PC-3 (cell line): ENCODE measurements at places on chromosomes 7 and 10. TPM values are rescaled to one million over a fixed set of nuclear protein-coding genes. Genes with fewer than 3 reads are reported as not detected.

DNA sequence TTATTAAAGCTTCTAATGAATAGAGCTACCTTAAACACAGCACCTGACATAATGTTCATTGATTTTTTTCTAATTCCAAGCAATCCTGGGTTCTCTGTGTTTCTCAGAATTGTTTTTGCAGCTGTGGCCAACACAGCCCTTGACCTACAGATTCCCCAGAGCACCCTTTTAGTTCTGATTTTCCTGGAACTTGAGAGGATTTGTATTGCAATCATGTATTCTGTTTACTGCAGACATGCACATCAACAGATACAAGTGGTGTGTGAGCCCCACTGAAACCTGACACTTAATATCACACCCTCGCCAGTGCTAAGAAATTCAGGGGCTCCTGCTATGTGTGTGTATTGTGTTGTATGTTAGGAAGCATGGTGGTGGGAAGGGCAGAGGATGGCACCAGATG is 344.2 kb upstream of the POM121L12 start:
- no peak for DNase-seq

GRCh38 chr10:122282253-122282671 is 11.2 kb downstream of the BTBD16 start:
- DNase-seq = peak; percentile 50

Gene NME8
- total RNA-seq = not detected in 2 replicates

GRCh38 chr7:40599836-40600235 is 465.0 kb downstream of the SUGCT start:
- DNase-seq = no peak

- DNase-seq = no peak
These were observed 134.4 kb upstream of the SAMD8 start for GRCh38 chr10:74977072-74977471.

Gene EXOC6
- total RNA-seq = 5.5 and 5.7 TPM in 2 replicates

Gene GTPBP10
- 13.0 and 23.5 TPM in 2 replicates for total RNA-seq

GRCh38 chr10:22710139-22710745 is 4.1 kb downstream of the PIP4K2A start:
- no peak for DNase-seq

Gene ATOH7
- 1.1 TPM in 1 of 2 replicates, not detected in the other for total RNA-seq

- DNase-seq = no peak
These were observed 59.1 kb upstream of the INPP5A start for GRCh38 chr10:132478341-132479023.

DNA sequence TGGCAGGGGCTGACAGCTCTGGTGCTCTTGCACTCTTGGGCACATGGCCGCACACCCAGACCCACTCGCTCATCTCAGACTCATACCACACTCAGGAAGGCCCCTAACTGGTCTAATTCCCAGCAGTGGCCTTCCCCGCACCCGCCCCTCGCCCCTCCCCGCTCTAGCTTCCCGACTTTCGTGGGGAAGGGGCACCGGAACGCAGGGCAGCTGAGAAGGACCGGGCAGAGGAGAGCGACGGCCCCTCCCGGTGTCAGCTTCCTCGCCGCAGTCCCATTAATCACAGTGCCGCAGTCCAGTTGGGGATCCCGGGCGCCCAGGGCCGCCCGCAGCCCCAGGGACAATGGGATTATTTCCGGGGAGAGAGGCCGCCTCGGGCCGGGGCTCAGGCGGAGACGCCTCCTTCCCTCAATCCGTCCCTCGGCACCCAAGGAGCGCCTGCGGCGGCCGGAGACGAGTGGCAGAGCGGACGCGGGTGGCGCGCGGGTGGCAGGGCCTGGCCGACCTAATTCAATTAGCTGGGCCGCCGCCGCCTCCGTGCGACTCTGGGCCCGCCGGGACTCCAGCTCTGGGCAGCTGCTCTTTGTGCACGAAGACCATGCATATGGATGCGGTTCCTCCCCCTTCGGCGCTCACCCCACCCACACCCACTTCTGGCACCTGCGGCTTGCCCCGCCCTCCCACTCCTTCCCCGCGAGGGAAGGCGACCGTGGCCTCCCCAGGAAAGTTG is 7.8 kb upstream of the TLX1 start:
- DNase-seq = no peak

Gene ZNF117
- total RNA-seq = 1.9 and 2.1 TPM in 2 replicates
